Neural progenitor cell (in vitro differentiated cells): ENCODE measurements at places on chromosomes 5 and 9.
A peak's percentile ranks its signal among the peaks of the same experiment; 100 is the strongest.

GRCh38 chr9:110334871-110335270, 2.8 kb downstream of the TXNDC8 start:
- no peak for DNase-seq

DNA sequence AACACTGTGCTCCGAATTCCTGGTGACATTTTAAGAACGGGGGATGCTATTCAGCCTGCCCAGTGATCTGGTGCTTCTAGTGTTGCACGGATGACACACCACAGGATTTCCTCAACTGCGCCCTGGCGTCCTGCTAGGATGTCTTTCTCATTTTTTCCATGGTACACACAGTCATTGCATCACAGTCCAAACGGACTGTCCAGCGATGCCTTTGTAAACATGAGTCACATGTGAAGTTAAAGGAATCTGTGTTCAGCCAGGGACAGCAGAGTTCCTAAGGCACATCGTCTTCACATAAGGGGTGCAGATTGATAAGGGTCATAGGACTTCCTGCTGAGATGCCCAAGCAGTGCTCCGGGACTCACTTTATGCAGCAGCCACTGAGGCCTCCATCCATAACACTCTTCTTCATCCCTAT, 9.3 kb upstream of the PTPN3 start:
- DNase-seq, result no peak

GRCh38 chr9:133754187-133754586, 16.0 kb upstream of the SARDH start:
- no peak for DNase-seq

- peak; percentile 27 for DNase-seq
Measured at GRCh38 chr9:4145482-4145881, 154.4 kb downstream of the GLIS3 start.

- no peak for DNase-seq
Measured at GRCh38 chr5:38509185-38509584, 47.3 kb downstream of the LIFR start.

DNA sequence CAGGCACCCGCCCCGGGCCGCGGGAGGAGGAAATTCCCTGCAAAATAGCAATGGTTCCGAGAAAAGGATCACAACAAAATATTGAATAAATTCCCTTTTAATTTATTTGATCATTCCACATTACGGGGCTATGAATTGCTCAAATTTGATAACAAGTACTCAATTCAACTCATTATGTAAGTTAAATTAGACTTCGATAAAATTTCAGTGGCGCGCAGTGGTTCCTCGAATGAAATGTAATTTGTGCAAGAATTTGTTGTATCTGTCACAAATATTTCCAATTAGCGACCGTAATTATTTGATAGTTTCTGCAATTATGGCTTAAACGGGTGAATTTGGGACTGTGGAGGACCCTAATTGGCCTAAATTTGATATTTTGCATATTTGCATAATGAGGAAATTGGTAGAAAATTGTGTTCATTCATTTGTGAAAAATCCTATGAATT, 76.0 kb upstream of the TBCA start:
- DNase-seq, result no peak

GRCh38 chr5:93791518-93791972, 50.1 kb upstream of the POU5F2 start:
- no peak for DNase-seq

GRCh38 chr5:55918087-55919035, 67.2 kb downstream of the IL31RA start:
- no peak for DNase-seq

DNA sequence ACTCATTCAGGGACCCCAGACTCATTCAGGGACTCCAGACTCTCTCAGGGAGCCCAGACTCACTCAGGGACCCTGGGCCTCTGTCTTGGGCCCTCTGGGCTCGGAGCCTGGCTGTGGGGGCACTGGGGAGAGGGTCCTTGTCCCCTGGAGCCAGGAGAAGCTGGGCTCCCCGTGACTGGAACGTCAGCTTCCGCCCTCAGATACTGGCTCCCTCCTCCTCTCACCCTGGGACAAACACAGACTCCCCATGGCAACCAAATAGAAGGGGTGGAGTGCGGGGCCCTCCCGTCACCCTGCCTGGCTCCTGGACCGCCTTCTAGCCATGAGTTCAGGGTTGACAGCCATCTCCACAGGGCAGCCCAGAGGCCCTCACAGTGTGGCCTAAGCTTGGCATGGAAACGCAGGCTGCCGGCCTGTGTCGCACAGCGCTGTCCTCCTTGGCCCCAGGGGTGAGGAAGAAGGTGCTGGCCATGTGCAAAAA, 27.6 kb downstream of the ZDHHC11B start:
- no peak for DNase-seq

- DNase-seq, result peak; percentile 29
Measured at GRCh38 chr5:150419630-150420270, 7.0 kb upstream of the CD74 start.

GRCh38 chr5:176132471-176133288, 105.5 kb upstream of the SIMC1 start:
- DNase-seq, result no peak

DNA sequence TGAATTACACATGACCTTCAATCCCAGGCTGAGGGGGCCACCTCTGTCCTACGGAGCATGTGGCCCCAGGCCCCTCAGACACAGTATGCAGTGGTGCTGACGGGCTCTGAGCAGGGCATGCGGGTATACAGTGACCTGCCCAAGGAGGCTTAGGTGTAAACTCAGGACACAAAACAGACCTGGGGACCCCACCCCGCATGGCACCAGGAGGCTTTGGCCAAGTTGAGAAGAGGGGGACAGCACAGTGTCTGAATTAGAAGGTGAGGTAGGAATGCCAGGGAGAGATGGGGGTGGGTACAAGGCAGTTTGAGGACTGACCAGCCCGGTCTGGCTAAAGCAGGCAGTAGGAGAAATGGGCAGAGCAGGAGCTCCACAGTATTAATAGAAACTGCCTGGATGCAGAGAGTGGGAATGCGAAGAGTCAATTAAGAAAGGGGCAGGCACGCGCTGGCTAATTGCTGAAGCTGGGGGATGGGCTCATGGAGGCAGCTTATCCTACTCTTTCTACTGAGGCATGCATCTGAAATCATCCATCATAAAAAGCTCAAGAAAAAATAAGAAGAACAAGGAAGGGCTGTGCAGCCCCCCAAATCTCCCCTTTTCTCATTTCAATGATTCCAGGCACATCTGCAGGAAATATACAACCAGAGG, 109.0 kb downstream of the GABBR2 start:
- DNase-seq, result no peak

GRCh38 chr5:7410936-7411511, 15.1 kb downstream of the ADCY2 start:
- no peak for DNase-seq
